ENCODE measurements at places on chromosomes 2 and 18.

GRCh38 chr2:105866216-105867185, 121.8 kb downstream of the NCK2 start:
- no peak for DNase-seq

DNA sequence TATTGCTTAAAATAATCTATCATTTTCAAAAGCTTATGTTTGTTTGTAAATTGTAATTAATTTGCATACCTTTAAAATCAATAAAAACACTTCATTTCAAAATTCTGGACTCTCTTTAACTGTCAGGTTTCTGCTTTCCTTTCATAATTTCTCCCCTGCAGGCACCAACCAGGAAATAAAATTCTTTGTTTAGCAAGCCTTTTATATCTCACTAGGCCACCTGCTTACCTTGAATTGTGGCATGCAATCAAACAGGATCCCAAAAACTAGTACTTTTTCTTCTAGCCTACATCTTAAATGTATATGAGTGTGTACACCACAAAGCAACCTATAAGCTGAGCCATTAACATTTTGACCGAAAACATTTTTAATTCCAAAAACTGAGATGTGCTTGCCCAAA, 233.1 kb downstream of the NR4A2 start:
- no peak for DNase-seq

DNA sequence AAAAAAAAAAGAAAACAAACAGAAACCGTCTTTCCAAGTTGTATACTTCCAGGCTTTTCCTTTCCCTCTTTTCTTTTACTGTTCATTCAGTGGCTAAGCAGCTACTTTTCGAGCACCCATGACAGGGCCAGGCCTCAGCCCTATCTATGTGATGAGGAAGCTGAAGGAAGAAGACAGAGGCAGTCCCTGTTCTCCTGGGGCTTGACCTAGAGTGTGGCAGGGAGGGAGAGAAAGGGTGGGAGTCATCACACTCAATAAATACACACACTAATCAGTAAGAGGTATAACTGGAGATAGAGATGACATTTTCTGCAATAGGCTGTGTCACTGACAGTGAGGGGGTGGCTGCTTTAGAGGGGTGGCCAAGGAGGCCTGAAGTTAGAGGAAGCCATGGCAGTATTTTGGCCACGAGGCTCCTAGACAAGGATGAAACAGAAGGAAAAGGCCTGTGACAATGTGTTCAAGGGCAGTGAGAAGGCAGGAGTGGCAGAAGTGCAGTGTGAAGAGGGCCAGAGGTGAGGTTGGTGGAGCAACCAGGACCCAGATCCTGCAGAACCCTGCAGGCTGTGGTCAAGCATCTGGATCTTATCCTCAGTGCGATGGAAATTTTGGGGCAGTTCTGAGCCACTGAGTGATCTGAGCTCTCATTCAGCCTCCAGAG, 131.8 kb upstream of the TTC39C start:
- no peak for DNase-seq

- DNase-seq = no peak
Observed at GRCh38 chr18:22544626-22545025, 126.9 kb upstream of the CTAGE1 start.

GRCh38 chr2:159904959-159905305, 106.9 kb upstream of the CD302 start:
- peak; percentile 14 for DNase-seq

- DNase-seq = no peak
Observed at GRCh38 chr2:174166261-174166660, 82.1 kb downstream of the OLA1 start.

- no peak for DNase-seq
Observed at GRCh38 chr2:217157581-217157980, 297.7 kb upstream of the TNP1 start.

DNA sequence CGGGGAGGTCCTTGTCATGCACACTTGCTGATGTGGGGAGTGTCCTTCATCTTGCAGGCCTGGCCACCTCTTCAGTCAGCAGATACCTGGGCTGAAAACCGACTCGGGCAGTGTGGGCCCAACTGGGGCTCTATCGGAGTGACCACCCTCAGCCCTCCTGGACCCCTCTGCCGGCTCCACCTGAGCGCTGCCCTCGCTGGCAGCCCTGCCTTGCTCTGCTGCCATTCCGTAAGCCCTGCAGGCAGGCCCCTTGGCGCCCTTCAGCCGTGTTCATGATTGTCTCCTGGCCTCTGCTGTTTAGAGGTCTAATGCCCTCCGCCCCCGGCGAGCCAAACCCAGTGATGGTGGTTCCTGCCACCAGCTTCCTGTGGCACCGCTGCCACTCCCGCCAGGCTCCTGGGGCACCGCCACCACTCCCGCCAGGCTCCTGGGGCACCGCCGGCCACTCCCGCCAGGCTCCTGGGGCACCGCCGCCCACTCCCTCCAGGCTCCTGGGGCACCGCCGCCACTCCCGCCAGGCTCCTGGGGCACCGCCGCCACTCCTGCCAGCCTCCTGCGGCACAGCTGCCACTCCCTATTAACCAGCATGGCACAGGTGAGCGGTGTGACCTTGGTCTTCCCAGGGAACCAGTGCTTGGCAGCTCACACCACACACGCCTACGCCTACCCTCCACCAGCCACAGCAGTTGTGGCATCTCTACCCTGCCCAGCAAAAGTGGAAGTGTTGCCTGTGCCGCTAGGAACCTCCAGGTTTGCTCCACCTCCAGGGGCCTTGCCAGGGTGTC, 15.9 kb downstream of the CAPN10 start:
- DNase-seq = no peak

GRCh38 chr2:42220566-42220965, 51.4 kb downstream of the EML4 start:
- DNase-seq = no peak
